ENCODE measurements at places on chromosomes 16 and 17.

DNA sequence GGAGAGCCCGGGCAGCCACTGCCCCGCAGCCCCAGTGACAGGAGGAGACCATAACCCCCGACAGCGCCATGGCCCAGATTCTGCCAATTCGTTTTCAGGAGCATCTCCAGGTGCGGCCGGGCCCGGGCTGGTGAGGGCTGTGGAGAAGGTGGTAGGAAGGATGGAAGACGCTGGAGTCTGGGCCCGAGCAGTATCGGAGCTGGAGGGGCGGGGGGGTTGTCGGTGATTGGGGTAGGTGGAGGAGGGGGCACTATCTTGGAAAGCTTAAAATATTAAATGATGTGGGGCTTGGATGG is 317 bp downstream of the CLTC start:
- no peak for DNase-seq

- DNase-seq, result no peak
Measured at GRCh38 chr17:33561569-33562334, 268.7 kb upstream of the ASIC2 start.

- DNase-seq, result peak; percentile 39
Measured at GRCh38 chr16:25264597-25264996, 7.0 kb upstream of the ZKSCAN2 start.

- DNase-seq, result peak; percentile 96
Measured at GRCh38 chr17:17752089-17752820, 71.0 kb downstream of the RAI1 start.

DNA sequence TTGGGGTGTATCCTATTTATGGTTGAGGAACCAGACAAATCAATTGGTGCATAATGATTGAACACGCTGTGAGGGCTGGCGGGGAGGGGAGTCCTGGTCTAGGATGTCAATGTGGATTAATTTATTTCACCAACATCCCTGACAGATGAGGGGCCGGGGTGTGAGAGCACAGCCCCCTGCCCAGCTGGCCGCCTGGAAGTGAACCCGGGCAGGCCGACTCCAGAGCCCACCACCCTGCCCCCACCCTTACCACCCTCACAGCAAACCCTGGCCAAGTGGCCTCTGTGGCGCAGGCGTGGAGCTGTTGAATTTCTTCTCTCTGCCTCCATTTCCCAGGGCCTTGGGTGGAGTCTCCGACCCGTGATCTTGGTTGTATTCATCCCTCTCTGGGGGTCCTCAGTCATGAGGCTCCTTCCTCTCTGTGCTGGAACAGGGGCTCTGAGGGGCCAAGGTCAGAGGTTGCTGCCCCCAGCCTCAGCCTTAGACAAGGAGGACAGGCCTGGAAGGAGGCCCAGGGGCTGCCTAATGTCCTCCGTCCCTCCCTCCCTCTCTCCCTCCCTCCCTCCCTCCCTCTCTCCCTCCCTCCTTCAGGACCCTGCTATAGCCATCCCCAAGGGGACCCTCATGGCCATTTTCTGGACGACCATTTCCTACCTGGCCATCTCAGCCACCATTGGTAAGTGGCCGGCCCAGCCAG is 12.6 kb downstream of the SLC12A3 start:
- no peak for DNase-seq

Measured in hepatocyte (in vitro differentiated cells).